Fibroblast of skin of left quadriceps (primary cell): ENCODE measurements at places on chromosomes 4 and X.

- DNase-seq, result peak; percentile 32
These were observed 25.9 kb downstream of the PKD2 start for GRCh38 chr4:88033309-88033708.

GRCh38 chr4:119139822-119140252 is 4.2 kb downstream of the MYOZ2 start:
- no peak for DNase-seq

- DNase-seq, result no peak
These were observed 2005.1 kb upstream of the AGA start for GRCh38 chr4:179447308-179447707.

DNA sequence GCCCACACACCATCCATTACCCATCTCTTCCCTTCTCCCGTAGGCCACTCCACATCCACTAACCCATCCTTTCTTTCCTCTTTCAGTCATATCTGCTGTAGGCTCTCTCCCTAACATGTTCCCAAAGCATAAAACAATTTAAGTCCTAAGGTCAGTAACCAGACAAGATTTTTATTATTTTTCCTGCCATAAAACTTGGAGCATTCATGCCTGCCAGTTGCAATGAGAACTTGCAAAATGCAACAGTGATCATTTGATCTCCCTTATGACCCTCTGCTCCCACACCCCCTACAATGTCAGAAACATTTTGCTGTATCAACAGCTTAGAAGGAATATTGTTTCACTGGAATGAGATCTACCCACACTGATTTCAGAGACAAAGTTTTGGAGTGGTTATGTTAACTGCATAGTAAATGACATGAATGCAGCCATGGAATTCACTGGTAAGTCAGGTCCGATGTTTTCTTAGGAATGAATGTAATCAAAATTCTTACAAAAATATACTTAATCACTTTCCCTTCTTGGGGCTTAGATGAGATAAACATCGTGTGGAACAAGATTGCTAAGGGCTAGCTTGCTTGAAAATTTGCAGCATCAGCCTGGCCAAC is 5.7 kb downstream of the NIPAL1 start:
- no peak for DNase-seq

GRCh38 chrX:37905436-37906147 is 58.2 kb upstream of the DYNLT3 start:
- peak; percentile 17 for DNase-seq

- no peak for DNase-seq
These were observed 61.4 kb upstream of the ZCCHC13 start for GRCh38 chrX:74242484-74243138.

DNA sequence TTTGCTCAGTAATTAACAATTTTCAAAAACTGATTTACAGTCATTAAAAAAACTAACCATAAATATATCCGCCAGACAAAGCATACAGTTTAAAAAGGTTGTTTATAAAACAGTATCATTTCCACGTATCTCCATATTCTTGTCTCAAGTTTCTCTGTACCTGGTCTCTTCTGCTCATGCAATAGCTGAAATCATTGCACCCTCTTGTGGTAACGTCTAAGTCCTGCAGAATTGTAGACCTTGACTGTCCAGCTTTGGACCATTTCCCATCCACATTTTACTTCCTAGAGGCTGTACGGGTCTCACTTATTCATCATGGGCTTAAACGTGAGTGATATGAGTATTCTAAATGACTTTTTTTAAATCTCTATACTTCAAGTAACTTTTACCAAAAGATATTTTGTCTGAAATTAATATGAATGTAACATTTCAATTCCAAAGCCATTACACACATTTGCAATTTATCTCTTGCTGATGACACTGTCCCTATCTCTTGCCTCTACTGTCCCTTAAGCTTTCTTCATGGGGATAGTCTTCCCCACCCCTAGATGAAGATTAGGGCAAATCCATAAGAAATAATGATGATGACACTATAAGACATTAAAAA is 118.5 kb downstream of the BTC start:
- peak; percentile 28 for DNase-seq

DNA sequence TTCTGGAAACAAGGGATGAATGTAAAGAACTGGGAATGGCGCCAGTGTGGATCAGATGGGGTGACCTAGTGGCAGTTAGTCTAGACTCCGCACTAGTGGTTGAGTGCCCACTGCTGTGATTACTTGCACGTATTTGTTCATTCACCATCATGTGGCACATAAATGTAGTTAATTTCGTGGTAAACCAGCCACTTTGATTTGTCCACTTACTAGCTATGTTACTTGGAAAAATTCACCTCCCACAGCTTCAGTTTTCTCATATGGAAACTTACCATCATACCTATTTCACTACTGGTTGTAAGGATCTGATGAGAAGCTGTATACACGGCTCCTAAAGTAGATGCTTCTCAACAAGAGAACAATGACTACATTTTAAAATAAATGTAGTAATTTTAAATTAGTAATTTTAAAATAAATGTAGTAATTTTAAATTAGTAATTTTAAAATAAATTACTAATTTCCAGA is 394 bp upstream of the DYNLT3 start:
- no peak for DNase-seq

DNA sequence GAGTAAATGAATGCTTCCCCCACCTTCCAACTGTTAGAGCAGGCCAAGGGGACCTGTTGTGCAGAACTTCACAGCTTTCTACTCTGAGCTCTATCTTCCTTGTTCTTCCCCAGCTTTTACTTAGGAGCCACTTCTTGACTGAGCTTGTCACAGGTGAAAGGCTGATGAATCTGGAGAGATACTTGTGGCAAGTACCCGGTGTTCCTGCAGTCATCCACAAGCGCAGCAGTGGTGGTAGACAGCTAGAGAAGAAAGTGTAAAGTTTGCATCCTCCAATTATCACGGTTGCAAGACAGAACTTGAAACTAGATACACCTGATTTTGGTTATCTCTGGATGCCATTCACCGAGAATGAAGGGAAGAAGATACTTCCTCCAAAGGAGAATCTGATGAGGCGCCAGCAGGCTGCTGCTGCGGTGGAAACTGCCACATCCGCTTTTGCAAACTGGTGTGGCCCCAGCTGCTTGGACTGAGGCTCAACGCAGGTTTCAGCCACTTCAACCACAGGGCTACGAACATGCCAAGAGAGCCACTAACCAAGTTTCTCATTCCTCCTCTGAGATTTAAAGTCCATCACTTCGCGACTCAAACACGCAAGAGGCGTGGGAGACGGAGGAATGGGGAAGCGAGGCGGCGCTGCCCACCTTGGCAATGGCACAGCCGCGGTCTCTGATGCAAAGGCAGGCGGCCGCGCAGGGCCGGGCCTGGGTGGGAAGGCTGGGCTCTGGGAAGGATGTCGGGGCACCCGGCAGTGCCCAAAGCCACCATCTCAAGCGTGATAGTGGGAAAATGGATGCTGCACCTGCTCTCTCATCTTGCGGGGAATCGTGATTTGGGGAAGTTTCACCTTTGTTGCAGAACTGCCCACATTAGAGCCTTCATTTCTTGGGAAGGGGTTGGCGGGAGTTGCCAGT is 1.3 kb upstream of the FHIP1A start:
- no peak for DNase-seq

GRCh38 chrX:31298916-31299315 is 227.1 kb upstream of the FTHL17 start:
- no peak for DNase-seq

- DNase-seq, result no peak
These were observed 67.5 kb downstream of the MGST2 start for GRCh38 chr4:139732991-139733570.

DNA sequence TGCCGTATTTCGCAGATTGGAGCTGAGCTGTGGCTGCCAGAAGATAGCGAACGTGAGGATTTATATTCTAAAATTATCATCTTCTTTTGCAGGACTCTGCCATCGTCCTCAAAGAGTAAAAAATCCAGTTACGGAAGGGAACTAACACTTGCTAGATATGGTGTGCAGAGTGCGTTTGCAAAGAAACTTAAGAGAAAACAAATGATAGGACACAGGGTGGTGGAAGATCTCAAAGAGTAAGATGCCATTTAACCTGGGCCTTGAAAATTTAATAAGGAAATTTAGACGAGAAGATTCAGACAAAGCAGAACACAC is 566 bp downstream of the LARP7 start:
- DNase-seq, result no peak

GRCh38 chrX:110531873-110532580 is 173.4 kb downstream of the RTL9 start:
- DNase-seq, result no peak

GRCh38 chrX:8714164-8714563 is 17.8 kb downstream of the ANOS1 start:
- DNase-seq, result no peak
